ENCODE measurements at places on chromosomes 4 and X.

- DNase-seq, result no peak
These were observed 33.1 kb downstream of the PDK3 start for GRCh38 chrX:24498181-24498580.

GRCh38 chr4:74374561-74375327, 9.8 kb downstream of the EREG start:
- DNase-seq, result no peak

GRCh38 chr4:108651014-108651791, 804 bp downstream of the OSTC start:
- DNase-seq, result no peak

DNA sequence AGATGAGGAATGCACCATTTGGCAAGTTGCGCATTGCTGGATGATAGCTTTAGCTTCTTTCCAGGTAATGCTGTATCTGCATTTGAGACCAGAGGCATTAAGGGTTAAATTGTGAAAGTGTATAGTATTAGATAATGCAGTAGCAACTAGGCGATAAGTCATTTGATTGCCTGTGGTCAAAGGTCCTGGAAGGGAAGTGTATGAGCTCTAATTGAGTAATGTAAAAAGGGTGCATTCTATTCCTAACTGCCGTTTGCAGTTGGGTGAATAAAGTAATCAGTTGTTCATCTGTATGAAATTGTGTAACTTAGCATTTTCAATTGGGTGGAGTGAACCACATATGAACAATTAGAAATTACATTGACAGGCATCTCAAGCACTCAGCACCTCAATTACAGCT, 54.5 kb upstream of the WDR1 start:
- DNase-seq, result no peak

- DNase-seq, result no peak
These were observed 49.2 kb downstream of the PTTG2 start for GRCh38 chr4:38009421-38009820.

DNA sequence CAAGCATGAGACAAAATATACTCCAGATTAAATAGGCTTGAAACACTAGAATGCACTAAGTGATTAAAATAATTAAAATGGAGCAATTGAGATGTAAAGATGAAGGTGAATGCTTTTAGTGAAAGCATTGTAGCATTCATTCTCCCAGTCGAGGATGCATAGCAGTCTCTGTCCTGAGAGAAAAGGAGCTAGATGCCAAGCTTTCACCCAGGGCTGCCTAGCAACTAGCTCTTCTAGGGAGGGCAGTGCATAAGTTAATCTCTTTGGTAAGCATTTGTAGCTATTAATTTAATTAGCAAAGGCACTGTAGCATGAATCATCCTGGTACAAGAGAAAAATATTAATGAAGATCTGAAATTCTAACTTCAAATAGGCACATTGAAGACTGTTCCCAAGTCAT, 1014.8 kb downstream of the C4orf33 start:
- no peak for DNase-seq

DNA sequence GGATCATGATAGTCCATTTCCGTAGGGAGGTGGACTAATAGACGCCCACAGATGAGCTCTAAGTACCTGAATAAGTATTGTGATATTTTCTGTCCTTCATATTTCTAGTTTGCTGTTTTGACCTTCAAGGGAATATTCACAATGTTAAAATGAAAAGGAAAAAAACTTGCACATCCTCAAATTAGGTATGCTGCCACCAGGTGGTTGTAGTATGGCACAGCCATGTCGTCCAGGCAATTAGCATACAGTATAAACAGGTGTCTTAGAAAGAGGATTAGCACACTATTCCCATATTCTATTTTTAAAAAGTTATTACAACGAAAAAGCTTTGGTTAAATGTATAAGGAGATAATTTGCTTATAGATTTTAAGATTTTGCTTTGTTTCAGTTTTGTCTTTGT, 802.0 kb downstream of the RPA4 start:
- DNase-seq, result peak; percentile 51

GRCh38 chr4:188008377-188008776, 12.8 kb downstream of the ZFP42 start:
- no peak for DNase-seq

DNA sequence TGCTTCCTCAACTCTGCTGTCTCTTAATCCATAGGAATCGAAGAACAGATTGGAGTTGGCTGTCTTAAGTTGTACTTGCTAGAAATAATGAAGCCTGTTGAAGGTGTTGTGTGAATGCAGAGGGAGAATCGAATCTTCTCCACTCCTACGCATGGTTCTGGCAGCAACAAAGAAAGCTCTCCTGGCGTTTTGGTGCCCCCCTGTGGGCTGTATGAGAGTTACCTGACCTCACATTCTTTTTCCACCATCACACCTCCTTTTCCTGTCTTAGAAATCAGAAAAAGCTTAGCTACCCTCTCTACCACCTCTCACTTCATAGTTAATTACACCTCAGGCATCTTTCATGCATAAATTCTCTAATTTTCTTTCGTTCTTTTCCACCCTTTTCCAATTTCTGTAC, 16.3 kb downstream of the KLF8 start:
- DNase-seq, result peak; percentile 30

DNA sequence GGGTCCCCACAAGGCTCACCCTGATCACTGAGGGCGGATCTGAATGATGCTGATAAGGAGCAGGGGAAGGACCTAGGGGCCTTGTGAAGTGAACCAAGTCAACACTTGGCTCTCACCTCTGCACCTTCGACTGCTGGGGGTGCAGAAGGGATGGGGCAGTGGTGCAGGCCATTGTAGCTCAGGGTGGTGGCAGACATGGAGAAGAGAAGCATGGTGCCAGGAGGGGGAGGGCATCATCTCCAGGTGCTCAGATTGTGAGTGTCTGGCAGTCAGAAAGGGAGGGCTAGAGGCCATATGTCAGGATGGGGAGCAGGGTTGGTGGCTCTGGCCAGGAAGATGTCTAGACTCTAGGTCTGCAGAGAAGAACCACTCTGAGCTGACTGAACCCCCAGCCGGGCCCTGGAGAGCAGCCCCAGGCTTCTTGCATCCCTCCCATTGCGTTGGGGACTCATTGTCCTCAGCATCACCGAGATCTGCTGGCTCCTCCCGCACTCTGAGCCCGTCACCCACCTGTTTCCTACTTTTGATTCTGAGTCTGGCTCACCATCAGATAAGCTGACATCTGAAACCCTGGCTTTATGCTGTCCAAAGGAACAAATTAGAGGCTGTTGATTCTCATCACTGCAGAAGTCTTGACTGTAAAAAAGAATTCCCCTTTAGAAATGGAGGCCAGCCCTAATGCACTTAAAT, 3.8 kb downstream of the APLN start:
- DNase-seq, result no peak

GRCh38 chr4:17187003-17187402, 288.6 kb upstream of the LDB2 start:
- no peak for DNase-seq

DNA sequence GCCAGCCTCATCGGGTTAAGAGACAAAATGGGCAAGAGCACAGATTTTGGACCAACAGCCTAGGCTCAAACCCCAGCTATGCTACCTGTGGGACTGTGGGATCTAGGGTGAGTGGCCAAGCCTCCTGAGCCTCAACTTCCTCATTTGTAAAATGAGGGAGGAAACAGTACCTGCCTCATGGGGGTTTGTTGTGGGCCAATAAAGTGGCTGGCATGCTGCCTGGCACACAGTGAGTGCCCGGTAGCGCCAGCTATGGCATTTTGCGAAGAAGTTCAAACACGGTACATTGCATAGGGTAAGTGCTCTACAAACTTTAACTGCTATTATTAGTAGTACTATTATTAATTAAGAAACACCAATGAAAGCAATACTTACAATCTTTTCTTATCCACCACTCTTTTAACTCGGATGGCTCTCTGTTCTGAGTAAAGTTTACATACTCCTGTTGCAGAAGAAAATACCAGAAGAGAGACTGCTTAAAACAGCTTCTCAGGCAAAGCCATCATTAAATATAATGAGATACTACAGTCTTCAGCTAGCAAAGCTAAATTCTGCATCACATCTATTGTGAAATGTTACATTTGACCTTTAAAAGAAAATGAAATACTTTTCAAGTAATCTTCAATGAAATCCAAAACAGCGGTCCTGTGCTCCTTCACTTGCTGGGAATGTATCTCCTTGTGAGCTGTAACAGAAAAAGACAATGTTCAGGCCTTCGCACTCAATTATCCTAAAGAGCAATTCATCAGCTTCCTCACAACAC, 70.1 kb downstream of the NSG1 start:
- no peak for DNase-seq

- DNase-seq, result no peak
These were observed 53.6 kb downstream of the SLC7A11 start for GRCh38 chr4:138188406-138189084.

DNA sequence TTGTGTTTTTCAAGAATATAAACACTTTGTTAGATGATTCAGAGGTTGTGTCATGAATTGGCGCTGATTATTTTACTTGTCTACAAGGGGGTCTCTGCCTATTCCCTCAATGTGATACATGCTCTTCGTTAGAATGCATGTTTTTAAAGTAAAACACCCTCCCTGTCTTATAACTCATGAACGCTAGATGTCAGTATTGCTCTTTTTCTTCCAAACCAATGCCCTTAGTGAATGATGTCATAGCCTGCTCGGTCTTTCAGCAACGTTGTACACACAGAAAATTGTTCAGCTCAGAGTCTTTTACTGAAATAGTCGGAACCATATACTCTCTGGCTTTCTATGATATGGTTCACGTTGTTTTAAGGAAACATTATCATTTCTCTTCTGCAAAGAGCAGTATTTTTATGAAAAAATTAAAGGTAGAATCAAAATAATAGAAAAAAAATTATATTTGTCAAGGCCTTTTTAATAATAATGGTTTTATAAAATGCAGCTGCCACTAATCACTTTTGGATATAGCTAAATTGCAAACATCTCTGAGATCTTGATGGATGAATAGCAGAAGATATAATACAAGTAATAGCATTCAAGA, 292.9 kb downstream of the TLL1 start:
- peak; percentile 82 for DNase-seq

DNA sequence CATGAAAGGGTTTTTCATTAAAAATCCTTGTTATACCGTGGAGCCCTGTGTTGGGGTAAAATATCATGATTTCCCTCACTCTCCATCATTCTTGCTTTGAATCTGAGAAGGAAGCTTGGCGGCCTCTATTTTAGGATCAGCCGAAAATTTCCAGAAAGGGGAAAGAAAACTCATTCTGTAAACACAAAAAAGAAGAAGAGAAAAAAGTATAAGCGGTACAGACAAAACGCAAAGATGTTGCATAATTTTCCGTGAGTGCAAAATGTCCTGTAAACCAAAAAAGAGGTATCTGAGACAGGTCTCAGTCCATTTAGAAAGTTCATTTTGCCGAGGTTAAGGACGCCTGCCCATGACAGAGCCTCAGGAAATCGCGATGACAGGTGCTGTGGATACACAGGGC, 5.3 kb downstream of the CSF2RA start:
- DNase-seq, result no peak
